Activated naive CD8-positive, alpha-beta T cell treated with anti-CD3 and anti-CD28 coated beads, Interleukin-2, amount 10 ng/mL, durations not matched to agents 7 days and 5 days (primary cell): ENCODE measurements at places on chromosomes 3 and 15. TPM values are rescaled to one million over a fixed set of nuclear protein-coding genes. Genes with fewer than 3 reads are reported as not detected.

GRCh38 chr3:12818273-12818672 is 21.8 kb downstream of the CAND2 start:
- no peak overlapping the region for H3K27ac ChIP-seq
- H3K27me3 ChIP-seq, result no peaks in the 10 kb centered on the region
- no peaks in the 10 kb centered on the region for H3K36me3 ChIP-seq
- no peak for DNase-seq
- H3K4me1 ChIP-seq, result peaks cover 1% of the 10 kb centered on the region

GRCh38 chr15:62626903-62627302 is 415.6 kb upstream of the TPM1 start:
- H3K36me3 ChIP-seq, result no peaks in the 10 kb centered on the region
- H3K27ac ChIP-seq, result no peak overlapping the region
- H3K4me1 ChIP-seq, result peaks cover 2% of the 10 kb centered on the region
- H3K4me3 ChIP-seq, result no peak overlapping the region

GRCh38 chr15:88998980-88999713 is 86.0 kb upstream of the MFGE8 start:
- H3K27me3 ChIP-seq, result peaks cover 9% of the 10 kb centered on the region
- peaks cover 4% of the 10 kb centered on the region for H3K4me1 ChIP-seq
- H3K4me3 ChIP-seq, result no peak overlapping the region
- no peak overlapping the region for H3K27ac ChIP-seq

DNA sequence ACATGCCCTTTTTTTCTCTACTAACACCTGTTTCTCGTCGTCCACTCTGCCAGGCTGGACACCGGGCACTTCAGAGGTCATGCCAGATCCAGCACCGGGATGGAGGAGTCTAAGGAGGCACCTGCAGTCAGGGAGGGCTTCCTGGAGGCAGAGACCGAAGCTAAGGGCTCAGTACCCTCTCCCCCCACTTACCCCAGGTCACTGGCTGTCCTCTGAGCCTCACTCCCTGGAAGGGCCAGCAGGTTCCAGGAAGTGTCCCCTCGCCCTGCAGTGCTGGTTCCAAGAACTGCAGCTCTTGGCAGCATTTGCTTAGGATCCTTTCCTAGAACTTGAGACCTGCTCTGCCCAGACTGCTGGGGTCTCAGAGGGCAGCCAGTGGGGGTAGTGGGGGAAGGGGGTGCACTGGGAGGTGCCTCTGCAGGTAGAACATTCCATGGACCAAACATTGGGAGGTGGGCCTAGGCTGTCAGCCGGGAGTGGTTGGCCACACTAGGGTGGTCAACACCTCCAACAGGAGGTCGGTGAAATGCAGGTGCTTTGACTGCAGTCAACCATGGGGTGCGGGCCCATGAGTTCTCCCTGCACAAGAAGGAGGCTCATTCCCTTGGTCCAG is 11.3 kb downstream of the CISH start:
- peak; percentile 58 for DNase-seq
- H3K4me3 ChIP-seq, result peak overlapping the region; percentile 97
- no peaks in the 10 kb centered on the region for H3K27me3 ChIP-seq
- peak overlapping the region; percentile 100 for H3K27ac ChIP-seq

- peak overlapping the region; percentile 75 for H3K27ac ChIP-seq
- H3K36me3 ChIP-seq, result peaks cover 24% of the 10 kb centered on the region
- peaks cover 54% of the 10 kb centered on the region for H3K4me1 ChIP-seq
- DNase-seq, result no peak
- H3K27me3 ChIP-seq, result no peaks in the 10 kb centered on the region
These were observed 27.5 kb downstream of the HERC1 start for GRCh38 chr15:63805993-63806980.

DNA sequence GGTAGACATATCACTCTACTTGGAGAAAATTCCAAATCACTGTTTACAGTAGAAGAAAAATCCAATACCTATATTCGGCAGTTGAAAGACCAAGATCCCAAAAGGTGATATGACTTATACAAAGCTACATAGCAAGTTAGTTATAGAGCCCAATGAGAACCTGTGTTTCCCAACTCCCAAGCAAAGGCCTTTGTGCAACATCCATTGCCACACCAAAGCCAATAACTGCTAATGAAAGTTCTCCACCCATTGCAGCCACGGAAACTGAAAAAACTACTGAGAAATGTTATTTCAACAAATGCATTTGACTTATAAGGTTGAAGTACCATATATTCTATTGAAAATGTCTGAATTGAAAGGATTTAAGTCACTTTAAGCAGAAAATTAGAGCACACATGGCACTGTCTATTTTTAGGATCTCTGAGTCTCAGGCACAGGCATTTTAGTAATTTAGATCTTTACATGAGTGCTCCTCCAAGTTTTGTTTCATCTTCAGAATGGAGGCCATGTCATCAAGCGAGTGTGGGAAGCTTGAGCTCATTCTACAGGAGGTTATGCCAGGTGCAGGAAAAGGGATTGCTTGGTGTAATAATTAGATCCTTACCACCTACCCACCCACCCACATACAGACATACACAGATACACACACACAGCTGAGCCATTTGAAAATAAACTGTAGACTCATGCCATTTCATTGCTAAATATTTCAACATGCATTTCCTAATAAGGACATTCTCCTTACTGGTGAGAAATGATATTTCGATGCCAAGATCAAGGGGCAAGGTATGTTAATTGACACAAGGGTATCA is 19.7 kb upstream of the ANO10 start:
- H3K4me1 ChIP-seq, result peaks cover 9% of the 10 kb centered on the region
- no peak overlapping the region for H3K27ac ChIP-seq
- H3K36me3 ChIP-seq, result no peaks in the 10 kb centered on the region
- peaks cover 13% of the 10 kb centered on the region for H3K27me3 ChIP-seq
- H3K4me3 ChIP-seq, result no peak overlapping the region

- no peak overlapping the region for H3K27ac ChIP-seq
- H3K4me1 ChIP-seq, result peaks cover 1% of the 10 kb centered on the region
These were observed 44.2 kb upstream of the TIPARP start for GRCh38 chr3:156630081-156630772.

GRCh38 chr15:48806151-48806550 is 4.7 kb downstream of the CEP152 start:
- H3K36me3 ChIP-seq, result peaks cover 28% of the 10 kb centered on the region
- DNase-seq, result no peak
- peaks cover 41% of the 10 kb centered on the region for H3K4me1 ChIP-seq
- no peak overlapping the region for H3K27ac ChIP-seq
- H3K4me3 ChIP-seq, result no peak overlapping the region

- peak overlapping the region; percentile 99 for H3K27ac ChIP-seq
- peaks cover 20% of the 10 kb centered on the region for H3K36me3 ChIP-seq
- no peaks in the 10 kb centered on the region for H3K27me3 ChIP-seq
- H3K4me1 ChIP-seq, result peaks cover 36% of the 10 kb centered on the region
- peak; percentile 51 for DNase-seq
- peak overlapping the region; percentile 97 for H3K4me3 ChIP-seq
These were observed 626 bp downstream of the SEC62 start for GRCh38 chr3:169966951-169967915.

DNA sequence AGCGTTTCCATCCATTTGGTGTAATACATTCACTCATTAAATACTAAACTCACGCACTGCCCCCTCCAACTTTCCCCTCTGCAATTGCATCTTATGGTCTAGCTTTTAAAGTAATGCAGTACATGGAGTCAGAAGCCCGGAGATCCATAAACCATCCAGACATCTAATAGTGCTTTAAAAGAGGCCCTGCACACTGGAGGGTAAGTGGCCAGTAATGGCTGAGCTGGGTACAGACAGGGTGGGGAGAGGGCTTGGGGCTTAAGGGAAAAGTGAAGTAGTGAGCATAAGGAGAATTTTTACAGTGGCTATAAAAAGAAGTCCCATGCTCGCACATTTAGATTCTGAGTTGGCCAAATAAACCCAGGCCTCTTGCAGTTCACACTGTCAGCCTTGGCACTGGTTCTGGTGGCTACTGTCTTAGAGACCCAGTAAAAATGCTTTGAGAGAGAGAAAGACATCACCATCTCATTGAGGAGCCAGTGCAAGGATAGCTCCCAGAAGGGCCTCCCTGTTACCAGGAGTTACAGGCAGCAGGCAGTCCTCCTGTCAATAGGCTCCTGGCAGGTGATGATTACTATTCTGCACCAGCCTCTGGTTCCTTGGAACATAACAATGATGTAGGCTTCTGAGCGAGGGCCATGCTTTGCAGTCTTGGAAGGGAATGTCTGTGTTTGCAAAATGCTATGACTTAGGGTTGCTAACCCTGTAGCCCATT is 112.6 kb upstream of the NEO1 start:
- H3K4me1 ChIP-seq, result no peaks in the 10 kb centered on the region
- H3K27me3 ChIP-seq, result peaks cover 16% of the 10 kb centered on the region
- no peak overlapping the region for H3K4me3 ChIP-seq
- no peak overlapping the region for H3K27ac ChIP-seq

DNA sequence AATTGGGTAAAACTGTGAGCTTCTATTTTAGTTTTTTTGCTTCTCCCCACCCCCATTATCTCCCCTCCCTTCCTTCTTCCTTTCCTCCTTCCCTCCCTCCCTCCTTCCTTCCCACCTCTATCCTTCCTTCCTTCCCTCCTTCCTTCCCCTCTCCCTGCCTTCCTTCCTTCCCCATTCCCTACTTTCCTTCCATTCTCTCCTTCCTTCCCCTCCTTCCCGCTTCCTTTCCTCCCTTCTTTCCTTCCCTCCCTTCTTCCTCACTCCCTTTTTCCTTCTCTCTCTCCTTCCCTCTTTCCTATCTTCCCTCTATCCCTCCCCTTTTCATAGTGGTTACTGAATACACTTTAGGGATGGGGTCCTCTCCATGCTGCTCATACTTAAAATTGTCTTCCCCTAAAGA is 40.4 kb upstream of the C3orf22 start:
- H3K36me3 ChIP-seq, result peaks cover 7% of the 10 kb centered on the region
- no peak overlapping the region for H3K4me3 ChIP-seq
- H3K27me3 ChIP-seq, result peaks cover 12% of the 10 kb centered on the region
- no peaks in the 10 kb centered on the region for H3K4me1 ChIP-seq
- DNase-seq, result no peak

Gene TMCO5A
- total RNA-seq, result not detected

Gene GOLGA6A
- total RNA-seq, result 0.40 TPM

Gene FOXB1
- total RNA-seq, result 0.74 TPM

Gene POPDC2
- total RNA-seq, result 3.4 TPM

Gene ATP13A5
- total RNA-seq, result not detected

Gene GNAI2
- total RNA-seq, result 435 TPM

Gene PSTPIP1
- 241 TPM for total RNA-seq
